Pancreas (tissue), 10 donors: ENCODE measurements at places on chromosomes 2 and 18. TPM values are rescaled to one million over a fixed set of nuclear protein-coding genes. Genes with fewer than 3 reads are reported as not detected.

DNA sequence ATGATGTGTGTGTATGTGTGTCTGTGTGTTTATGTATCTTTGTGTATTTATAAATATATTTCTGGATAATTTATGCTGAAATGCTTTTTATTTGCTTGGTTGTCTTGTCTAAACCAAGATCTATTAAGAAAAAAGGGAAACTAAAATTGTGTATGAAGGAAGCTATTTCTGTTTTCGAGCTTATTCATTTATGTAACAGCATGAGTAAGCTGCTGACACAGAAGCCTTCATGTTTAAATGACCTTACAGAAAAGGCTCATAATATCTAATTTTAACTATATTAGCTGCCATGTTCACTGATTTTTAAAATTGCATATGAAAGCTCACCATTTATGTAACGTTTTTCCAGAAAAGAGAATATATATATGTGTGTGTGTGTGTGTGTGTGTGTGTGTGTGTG is 392.8 kb downstream of the PTH2R start:
- DNase-seq: no peak

GRCh38 chr2:43423941-43424261 is 171.9 kb downstream of the THADA start:
- DNase-seq: no peak

DNA sequence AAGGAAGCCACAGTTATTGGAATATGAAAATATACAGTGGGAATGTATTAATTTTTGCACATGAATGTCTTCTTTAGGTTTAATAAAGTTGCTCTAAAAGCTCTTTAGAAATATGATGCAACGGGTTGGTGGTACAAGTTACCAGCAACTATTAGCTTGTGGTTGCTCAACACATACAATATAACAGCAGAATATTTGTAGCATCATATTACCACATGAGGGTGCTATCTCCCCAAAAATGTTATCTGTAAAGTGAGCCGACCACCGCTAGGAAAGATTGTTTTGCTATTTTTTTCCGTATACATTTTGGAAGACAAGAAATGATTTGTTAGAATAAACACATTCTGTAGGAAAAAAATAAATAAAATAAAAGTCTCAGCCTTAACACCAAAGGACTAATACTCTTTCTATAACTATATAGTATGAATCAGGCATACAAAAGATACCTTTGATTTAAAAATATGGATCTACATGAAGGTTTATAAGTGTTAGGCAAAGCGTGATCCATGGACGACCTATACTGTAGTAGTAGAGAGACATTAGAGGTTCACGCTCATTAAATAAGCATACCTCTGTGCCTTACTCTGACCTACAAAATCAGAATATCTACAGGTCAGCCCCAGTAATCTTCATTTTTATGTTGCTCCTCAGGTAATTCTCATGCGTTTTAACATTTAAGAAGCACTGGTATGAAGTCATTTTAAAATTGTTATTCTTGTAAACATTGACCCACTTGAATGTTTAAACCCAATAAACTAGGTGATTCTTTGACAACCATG is 1110.6 kb upstream of the ACVR2A start:
- no peak for DNase-seq

Gene HOXD12
- polyA plus RNA-seq: not detected

Gene FOXI3
- polyA plus RNA-seq: not detected

Gene CFAP65
- polyA plus RNA-seq: 0.19 TPM

- DNase-seq: no peak
Observed at GRCh38 chr2:162075689-162076132, 1.7 kb upstream of the DPP4 start.

DNA sequence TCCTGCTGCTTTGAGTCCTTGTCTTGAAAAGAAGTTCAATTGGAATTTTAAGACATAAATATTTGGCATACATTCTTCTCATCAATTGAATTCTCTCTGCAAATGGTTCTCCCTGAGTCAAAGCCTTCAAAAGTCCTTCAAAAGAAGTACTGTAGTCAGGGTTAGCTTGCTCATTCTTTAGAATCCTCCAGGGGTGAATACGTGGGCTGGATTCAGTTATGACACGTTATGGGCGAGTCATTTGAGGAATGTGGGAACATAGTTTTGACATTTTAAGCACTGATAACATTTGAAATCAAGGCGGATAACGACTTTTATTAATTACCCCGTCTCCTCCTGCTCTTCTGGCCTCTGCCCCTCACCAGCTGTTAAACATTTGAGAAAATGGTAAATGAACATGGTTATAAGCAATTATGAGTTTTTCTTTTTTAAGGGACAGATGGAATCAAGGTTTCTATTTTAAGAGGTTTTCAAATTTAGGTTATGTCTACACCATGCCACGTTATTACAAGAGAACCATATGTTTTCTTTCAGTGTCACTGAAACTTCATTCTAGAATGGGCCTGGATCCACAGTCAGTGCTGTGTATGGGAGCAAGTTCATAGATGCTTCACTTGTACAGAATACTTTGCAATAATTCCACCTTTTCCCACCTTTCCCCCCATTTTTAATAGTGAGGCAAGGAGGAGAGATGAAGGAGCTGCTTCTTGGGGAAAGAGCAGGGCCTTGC is 273.1 kb downstream of the TSN start:
- no peak for DNase-seq

Gene LYG2
- not detected for polyA plus RNA-seq

GRCh38 chr18:62354151-62354550 is 29.0 kb downstream of the TNFRSF11A start:
- DNase-seq: no peak

Gene SCN9A
- 3.3 TPM for polyA plus RNA-seq
